ENCODE measurements at places on chromosomes 5 and 9.
A peak's percentile ranks its signal among the peaks of the same experiment; 100 is the strongest.

GRCh38 chr9:91131433-91131839 is 230.3 kb downstream of the AUH start:
- DNase-seq, result peak; percentile 72

- DNase-seq, result no peak
These were observed 611.1 kb downstream of the HTR1A start for GRCh38 chr5:63351164-63351563.

DNA sequence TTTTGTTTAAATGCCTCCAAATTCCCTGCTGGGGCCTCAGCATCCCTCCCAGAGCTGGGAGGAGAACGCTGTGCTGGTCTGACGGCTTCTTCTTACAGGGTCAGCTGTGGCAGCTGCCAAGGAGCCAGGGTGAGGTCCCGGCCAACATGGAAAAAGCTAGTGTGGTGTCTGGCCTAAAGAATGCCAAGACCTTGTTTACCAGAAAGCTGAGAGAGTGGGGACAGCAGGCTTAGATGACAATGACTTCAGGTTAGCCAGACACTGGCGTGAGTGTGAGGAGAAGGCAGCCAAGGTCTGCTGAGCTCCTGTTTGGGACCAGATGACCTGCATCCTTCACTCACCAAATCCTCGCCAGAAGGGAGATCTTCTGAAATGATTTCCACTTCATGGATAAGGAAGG is 112.5 kb downstream of the CRB2 start:
- DNase-seq, result no peak

DNA sequence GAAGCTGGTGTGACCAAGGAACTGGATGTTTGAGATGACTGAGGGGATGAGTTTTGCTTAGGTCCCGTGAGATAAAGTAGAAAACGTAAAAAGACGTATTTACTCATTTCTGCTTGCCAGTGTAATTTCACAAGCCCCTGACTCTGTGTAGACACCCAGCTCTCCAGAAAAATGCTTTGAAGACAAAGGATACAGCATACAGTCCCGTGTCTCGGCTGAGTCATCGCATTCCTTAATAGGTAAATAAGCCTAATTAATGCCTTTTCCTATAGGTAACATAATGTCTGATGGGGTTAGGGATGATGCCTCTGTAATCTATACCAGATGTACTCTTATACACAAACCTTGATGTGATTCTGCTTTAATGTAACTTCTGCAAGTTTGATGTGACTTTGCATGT is 20.2 kb downstream of the S100Z start:
- DNase-seq, result no peak

DNA sequence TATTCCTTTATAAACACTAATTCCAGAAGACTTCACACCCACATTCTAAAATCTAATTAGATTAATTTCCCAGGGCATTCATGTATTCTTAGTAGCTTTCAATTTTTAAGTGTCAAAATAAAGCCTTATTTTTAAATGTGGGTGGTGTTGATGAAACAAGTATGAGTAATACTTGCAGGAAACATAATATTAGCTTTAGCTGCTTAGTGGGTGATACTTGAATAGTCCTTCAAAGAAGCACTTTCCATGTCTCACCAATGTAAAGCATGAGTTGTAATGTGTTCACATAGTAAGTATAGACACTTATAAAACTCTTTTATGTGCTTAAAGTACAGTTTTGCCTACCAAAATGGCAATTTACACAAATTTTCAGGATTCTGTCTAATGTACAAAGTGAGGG is 6.9 kb downstream of the FNBP1 start:
- DNase-seq, result peak; percentile 65

DNA sequence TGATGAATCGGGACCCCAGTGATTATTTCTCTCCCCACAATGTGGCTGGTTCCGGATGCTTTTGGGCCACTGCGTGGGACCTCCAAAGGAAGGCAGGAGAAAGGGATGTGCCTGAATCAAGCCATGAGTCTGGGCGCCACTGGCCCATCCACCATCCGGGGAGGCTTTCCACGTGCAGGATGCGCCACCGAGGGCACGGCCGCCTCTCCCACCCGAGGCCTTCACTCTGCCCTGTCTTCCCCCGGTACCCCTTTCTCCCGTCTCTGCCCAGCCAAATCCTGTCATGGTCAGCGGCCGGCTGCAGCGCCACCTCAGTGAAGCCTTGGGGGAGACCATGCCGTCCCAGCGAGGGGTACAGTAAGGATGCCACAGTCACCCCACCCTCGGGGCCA is 43.9 kb upstream of the GRHPR start:
- DNase-seq, result no peak

DNA sequence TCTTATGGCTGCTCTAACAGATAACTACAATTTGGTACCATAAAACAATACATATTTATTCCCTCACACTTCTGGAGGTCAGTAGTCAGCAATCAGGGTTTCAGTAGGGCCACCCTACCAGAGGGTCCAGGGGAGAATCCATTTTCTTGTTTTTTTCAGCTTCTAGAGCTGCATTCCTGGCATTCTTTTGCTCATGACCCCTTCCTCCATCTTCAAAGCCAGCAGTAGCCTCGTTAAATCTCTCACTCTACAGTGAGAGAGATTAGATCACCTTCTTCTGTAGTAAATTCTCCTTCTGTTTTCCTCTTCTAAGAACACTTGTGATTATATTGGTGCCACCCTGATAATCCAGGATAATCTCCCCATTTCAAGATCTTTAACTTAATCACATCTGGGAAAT is 187.4 kb downstream of the RFK start:
- no peak for DNase-seq

- DNase-seq, result no peak
These were observed 63.8 kb downstream of the MACROH2A1 start for GRCh38 chr5:135335031-135335828.

- no peak for DNase-seq
These were observed 27.6 kb downstream of the ZDHHC11B start for GRCh38 chr5:756865-757345.

DNA sequence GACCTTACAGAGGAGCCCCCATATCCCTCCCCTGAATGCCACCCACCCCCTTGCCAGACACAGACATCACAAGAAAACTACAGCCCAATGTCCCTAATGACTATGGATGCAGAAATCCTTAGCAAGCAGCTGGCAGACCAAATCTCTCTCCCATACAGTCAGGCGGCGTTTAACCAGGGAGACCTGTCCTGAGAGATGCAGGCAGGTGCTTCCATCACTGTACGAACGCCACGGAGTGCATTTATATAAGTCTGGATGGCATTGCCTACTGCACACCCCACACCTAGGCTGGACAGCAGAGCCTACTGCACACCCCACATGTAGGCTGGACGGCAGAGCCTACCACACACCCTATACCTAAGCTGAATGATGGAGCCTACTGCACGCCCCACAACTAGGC is 34.4 kb upstream of the SARDH start:
- no peak for DNase-seq

GRCh38 chr9:12631866-12632265 is 61.3 kb upstream of the TYRP1 start:
- DNase-seq, result no peak

DNA sequence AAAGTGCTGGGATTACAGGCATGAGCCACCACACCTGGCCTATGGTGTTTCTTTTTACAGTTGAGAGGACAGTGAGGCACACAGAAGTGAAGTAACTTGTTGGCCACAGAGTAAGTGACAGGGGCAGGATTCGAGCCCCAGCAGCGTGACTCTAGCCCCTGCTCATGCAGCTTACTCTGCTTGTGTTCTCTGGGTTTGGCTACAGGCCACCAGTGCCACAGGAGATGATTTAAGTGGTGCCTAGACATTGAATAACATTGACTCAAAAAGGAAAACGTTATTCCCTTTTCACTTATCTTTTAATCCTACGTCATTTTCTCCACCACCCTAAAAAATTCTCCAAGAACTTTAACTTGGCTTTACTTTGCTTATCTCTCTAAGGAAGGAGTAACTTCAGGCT is 61.4 kb downstream of the SNX24 start:
- DNase-seq, result no peak

- DNase-seq, result no peak
These were observed 112.4 kb downstream of the KDM4C start for GRCh38 chr9:6870149-6870548.

- no peak for DNase-seq
These were observed 80.6 kb downstream of the FEM1C start for GRCh38 chr5:115463983-115464382.

DNA sequence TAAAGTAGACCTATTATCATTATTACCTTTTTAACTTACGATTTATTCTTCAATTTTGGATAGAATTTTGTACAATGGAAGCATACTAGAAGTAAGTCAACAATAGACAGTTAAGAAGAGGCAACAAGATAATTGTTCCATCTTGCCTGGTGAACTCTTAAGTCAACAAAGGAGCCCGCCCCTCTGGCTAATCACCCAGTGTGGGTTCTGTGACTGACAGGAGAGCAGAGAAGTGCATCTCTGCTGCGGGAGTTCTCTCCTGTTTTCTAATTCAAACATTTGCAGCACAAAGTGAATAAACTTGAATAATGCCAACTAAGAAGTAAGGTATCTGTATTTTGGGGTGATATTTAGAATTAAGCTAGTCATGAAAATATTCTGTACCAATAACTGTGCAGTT is 6.7 kb upstream of the ISL1 start:
- DNase-seq, result no peak

- peak; percentile 88 for DNase-seq
These were observed 79.2 kb upstream of the ABCA1 start for GRCh38 chr9:105007143-105007542.

GRCh38 chr5:167348980-167349379 is 942.5 kb upstream of the WWC1 start:
- DNase-seq, result no peak

GRCh38 chr5:5181650-5182324 is 41.7 kb downstream of the ADAMTS16 start:
- no peak for DNase-seq

- no peak for DNase-seq
These were observed 33.9 kb upstream of the SEMA4D start for GRCh38 chr9:89531766-89532165.

- DNase-seq, result no peak
These were observed 1.1 kb downstream of the EPB41L4B start for GRCh38 chr9:109319626-109320241.

- DNase-seq, result no peak
These were observed 6.4 kb downstream of the MRPL41 start for GRCh38 chr9:137558127-137558526.

DNA sequence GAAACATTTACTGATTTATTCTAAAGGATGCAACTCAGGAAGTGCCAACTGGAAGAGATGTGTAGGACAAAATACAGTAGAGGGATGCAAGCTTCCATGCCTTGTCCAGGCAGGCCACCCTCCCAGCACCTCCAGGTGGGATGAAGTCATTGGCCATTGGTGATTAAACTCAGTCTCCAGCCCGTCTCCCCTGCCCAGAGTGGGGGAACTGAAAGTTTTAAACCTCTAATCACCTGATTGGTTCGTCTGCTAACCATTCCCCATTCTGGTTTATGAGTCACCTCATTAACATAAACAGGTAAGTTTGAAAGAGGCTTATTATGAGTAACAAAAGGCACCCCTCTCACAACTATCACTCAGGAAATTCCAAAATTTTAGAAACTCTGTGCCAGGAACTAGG is 8.1 kb downstream of the TNFAIP8 start:
- no peak for DNase-seq

- no peak for DNase-seq
These were observed 194.1 kb downstream of the ROR2 start for GRCh38 chr9:91755761-91756509.

DNA sequence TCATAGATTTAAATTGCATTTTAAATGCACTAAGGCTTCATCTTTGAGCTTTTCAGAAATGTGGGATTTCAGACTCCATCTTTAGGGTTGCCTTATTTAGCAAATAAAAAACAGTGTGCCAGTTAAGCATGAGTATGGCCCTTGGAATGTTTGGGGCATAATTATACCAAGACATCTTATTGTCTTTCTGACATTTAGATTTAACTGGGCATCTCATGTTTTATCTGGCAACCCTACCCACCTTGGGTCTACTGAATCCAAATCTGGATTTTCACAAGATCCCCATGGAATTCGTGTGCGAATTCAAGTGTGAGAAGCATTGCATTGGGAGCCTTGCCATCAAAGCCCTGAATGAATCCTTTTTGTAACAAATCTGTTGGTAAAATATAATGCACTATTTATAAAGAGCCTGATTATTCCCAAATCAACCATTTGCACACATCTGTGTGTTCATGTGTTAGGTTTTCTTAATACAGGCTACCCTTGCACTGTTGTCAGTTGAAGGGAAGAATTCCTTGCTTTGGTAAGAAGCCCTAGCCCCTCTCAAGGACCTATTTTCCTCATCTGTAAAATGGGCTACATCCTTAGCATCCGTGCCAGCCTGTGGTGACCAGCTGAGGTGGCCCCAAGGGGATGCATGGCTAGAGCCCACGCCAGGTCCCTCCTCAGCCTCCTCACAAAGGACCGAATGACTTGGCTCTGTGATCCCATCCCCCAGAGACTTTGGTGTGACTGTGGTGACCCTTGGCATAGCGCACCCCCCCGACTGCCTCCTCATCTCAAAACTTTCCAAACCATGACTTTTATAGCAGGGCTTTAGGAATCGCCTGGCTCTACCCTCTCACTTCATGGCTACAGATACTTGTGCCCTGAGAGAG is 8.1 kb downstream of the GSN start:
- no peak for DNase-seq

DNA sequence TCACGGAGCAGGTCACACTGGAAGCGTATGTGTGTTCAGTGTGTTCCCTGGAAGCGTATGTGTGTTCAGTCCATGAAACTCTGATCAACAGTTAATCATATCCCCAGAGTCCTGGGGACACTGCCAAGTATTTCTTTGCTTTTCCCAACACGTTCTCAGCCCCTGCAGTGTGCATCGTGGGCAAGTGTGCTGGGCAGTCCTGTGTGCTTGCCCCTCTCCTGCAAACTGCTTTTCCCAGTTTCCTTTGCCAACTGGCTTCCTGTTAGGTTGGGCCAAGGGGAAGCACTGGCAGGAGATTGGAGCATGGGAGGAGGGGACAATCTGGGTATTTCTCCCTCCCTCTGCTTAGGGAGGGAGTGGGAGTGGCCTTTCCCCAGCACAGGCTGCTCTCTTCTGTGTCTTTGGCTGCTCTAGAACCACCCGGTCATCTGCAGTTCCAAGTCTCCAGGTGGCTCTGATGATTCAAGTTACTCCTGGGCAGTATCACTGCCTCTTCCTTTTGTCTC is 36.8 kb upstream of the NEK6 start:
- peak; percentile 55 for DNase-seq

GRCh38 chr9:117720555-117720954 is 16.4 kb downstream of the TLR4 start:
- no peak for DNase-seq

GRCh38 chr5:141617128-141617527 is 1.7 kb downstream of the DIAPH1 start:
- no peak for DNase-seq

Data from suppressor macrophage (primary cell).